Gastrocnemius medialis (tissue), 4 donors: ENCODE measurements at places on chromosomes 12 and 14.

- no peak for DNase-seq
These were observed 502 bp downstream of the MPHOSPH9 start for GRCh38 chr12:123232472-123232806.

- no peak for DNase-seq
These were observed 1.5 kb downstream of the RAB35 start for GRCh38 chr12:120115066-120115465.

GRCh38 chr14:71753126-71753830 lies 179.0 kb upstream of the RGS6 start:
- DNase-seq = peak; percentile 39

GRCh38 chr12:93008044-93008778 lies 79.1 kb upstream of the EEA1 start:
- DNase-seq = no peak

GRCh38 chr12:120739031-120739762 lies 13.6 kb downstream of the ACADS start:
- DNase-seq = no peak

DNA sequence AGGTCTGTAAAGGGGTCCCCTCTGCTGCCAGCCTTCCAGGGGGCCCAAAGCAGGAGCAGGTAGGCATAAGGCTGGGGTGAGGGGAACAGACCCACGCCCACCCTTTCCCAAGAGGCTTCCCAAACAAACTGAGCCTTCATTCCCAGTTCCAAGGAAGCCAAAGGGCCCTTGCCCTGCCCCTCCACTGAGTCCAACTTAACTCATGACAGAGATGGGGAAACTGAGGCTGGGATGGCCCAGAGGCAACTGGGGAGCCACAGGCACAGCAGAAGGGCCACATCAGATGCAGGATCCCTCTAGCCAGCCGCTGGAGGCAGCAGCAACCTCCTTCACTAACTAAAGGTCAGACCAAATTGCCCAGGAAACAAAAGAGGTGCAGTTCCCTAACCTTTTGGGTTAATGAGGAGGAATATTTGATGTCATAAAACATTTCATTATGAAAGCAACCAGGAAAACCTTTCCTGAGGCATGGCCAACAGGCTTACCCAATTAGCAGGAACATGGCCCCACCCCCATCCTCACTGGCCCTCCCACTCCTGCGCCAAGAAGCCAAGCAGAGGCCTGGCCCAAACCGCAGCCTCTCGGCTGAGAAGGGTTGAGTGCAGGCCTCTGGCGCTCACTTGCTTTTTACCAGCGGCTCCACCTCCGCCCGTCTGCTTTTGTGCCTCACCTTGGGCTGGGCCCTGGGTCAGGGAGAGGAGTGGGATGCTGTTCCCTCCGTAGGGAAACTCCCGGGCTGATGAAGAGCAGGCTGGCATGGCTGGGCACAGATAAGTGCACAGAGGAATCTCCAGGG lies 293.5 kb upstream of the RTL1 start:
- DNase-seq = no peak

GRCh38 chr14:70810621-70811020 lies 1.3 kb upstream of the MAP3K9 start:
- no peak for DNase-seq

DNA sequence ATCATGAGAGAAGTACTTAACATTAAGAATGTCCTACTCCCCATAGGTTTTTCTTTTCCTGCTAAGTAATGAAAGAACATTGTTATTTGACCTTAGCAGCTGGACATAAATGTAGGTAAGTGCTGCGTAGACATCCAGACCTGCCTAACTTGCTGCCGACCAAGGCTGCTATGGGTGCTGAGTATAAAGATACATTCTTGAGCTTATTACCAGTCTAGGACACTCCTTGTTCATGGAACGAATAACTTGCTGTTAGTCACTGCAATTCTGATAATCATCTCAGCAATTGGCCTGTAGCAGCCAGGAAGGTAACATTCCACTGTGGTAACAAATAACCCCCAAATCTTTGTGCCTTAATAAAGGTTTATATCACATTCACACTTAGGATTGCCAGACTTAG lies 478.1 kb downstream of the VRK1 start:
- no peak for DNase-seq

DNA sequence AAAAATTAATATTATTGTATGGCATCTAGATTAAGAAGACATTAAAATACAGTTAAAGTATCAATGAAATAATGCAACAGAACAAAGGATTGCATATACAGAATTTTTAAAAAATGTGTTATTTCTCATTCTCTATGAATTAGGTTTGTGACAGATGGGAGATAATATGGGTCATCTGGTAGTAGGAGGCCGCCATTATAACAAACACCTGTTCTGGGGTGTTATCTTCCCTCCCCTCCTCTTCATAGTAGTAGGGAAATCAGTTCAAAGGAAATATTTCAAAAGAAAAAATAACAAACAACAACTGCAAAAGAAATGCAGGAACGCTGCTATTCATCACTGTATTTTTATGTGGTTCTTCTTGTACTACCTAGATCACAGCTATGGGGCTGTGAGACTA lies 187.0 kb upstream of the ATP2B1 start:
- no peak for DNase-seq

GRCh38 chr12:46224386-46224785 lies 44.5 kb downstream of the SLC38A1 start:
- peak; percentile 88 for DNase-seq

DNA sequence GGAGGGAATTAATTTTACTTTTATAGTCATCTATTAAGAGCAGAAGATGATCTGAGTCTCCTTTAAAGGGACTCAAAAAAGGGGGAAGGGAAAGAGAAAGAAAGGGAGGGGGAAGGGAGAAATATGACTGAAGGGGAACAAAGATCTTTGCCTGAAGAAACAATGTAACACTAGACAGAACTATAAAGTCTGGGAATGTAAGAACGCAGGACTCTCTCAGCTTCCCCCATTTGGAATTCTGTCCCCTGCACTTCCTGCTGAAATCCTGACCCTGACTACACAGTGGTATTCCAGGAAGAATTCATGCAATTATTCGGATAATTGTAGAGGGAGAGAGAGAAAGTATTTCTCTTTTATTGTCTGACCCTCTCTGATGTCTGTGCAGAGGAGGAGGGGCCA lies 8.6 kb upstream of the HOXC11 start:
- no peak for DNase-seq

DNA sequence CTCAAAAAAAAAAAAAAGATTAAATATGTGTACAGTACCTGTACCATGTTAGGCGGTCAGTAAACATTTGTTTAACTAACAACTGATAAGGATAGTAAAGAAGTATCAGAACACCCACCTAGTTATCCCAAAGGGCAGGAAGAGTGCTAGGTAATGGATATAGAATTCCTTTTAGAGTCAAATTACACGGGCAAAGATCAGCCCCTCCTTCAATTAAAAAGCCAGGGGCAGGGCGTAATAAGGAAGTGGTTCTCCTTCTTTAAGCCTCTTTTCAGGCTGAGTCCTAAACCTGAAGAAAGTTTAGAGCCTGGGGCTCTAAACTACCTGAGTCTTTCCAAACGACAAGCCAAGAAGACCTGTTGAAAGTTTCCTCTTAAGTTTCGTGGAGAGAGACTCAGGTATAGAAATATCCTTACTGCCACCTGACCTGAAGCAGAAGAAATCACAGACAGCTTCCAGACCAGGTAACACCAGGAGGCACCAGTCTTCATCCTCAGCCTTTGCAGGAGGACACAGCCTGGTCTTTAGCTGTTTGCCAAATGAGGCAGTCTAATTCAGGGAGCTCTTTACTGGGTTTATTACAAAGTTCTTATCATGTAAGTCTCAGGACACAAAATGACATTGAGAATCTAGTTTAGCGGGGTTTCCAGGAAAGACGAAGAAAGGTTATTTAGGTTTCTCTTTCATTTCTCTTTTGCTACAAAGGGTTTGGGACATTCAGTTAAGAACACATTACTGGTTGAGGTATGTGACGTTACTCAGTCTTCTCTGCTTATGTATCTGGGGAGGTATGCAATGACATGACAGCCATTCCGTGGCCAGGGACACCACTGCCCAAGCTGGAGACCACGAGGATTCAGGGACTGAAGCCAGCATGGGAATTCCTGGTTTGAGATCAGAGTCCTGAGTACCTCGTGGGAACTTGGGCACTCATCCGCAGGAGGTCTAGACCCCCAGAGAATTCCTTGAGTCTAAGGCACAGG lies at the start of gene BCL2L14:
BCL2L14 (plus strand) TSS at position 266 of the 983 bp plus-strand sequence. CDS start 8,367 bp downstream, outside the sequence.
- DNase-seq = no peak

DNA sequence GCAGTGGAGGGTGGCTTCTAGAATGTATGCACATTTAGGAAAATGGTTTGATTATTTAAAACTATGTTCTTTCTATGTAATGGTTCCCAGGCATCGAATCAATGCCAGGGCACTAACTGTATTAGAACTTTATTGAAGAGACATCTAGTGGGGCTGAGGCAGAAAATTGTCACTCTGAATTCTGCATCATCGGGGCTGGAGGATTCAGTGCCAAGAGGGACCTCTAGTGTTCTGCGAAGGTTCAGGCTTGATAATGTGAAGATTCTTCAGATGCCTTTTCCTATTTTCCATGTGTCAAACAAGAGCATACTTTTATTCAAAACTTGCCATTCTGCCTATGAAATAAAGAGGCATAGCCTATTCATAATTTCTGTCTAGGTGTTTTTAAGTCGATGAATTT lies 146.3 kb downstream of the CAND1 start:
- DNase-seq = no peak

GRCh38 chr12:131863711-131864396 lies 30.6 kb upstream of the ULK1 start:
- no peak for DNase-seq

GRCh38 chr12:131448254-131448795 lies 262.6 kb upstream of the SFSWAP start:
- no peak for DNase-seq
